Activated naive CD4-positive, alpha-beta T cell (primary cell): ENCODE measurements at places on chromosomes 11 and 22.

DNA sequence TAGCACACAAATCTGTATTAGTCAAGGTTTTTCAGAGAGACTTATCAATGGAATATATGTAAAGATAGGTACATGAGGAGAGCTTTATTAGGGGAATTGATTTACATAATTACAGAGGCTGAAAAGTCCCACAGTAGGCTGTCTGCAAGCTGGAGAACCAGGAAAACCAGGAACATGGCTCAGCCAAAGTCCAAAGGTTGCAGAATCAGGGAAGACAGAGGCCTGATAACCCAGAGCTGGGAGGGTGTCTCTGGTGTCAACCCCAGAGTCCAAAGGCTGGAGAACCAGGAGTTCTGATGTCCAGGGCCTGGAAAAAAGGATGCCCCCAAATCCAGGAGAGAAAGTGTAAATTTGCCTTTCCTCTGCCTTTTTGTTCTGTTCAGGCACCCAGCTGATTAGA, 16.3 kb upstream of the OR5F1 start:
- DNase-seq, result no peak

GRCh38 chr11:123924027-123924426, 15.4 kb upstream of the OR4D5 start:
- no peak for DNase-seq

- no peak for DNase-seq
Measured at GRCh38 chr11:1557051-1557884, 14.8 kb downstream of the DUSP8 start.

GRCh38 chr11:111937461-111937769, 272 bp downstream of the DIXDC1 start:
- no peak for DNase-seq

DNA sequence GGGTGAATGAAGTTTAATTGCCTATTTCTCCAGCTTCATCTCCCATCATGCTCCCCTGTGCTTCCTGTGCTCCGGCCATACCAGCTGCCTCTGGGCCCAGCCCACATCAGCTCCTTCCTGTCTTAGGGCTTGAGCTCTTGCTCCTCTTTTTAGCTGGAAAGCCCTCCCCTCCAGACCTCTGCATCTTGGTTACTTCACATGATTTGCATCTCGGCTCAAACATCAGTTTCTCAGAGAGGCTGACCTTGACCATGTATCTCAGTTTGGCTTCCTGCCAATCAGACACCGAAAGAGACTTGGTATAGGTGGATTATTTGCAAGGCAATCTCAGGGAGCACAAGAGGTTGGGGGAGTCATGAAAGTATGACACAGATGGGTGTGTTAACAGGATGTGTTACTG, 73.2 kb upstream of the TIMP3 start:
- no peak for DNase-seq

DNA sequence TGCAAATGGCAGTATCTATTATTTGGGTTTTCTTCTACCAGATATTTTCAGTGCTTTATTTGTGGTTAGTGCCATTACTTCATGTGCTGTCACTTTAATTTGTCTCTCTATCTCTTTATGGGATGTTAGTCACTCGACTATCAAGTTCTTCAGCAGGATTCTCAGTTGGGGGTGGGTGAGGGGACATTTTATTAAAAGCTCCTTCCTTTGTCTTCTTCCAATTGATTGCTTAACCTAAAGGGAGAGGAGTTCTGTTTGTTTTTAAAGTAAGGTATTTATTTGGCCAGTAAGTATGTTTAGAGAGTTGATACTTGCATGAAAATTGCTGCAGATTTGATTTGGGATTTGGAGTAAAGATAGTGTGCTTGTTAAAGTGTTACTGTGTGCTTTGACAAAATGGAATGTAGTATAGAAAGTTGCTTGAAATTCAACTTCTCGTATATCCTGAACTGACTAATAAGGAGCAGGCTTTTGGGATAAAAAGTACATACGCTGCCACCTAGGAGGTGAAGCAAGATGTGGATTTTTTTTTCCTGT, 10.3 kb downstream of the YAP1 start:
- DNase-seq, result no peak

DNA sequence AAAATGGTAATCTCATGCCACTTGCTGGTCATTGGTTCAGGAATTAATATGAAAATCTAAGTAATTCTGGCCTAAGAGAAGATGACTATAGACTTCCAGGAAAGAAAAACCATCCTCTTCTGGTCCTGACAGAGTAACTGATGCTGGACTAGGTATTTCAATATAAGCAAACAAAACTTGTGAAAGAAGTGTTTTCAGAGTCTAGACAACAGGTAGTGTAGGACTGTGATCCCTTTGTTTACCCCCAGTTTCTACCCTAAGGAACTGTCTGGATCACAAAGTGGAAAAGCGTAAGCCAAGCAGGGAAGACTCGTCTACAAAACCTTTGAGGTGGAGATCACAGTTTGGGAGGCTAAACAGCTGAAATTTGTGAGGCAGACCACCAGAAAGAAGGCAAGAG, 30.4 kb upstream of the ARL14EP start:
- no peak for DNase-seq
